Tibial nerve (tissue), 4 donors: ENCODE measurements at places on chromosomes 12 and 14. TPM values are rescaled to one million over a fixed set of nuclear protein-coding genes. Genes with fewer than 3 reads are reported as not detected.

MYF5 gene
- total RNA-seq, result not detected

DNA sequence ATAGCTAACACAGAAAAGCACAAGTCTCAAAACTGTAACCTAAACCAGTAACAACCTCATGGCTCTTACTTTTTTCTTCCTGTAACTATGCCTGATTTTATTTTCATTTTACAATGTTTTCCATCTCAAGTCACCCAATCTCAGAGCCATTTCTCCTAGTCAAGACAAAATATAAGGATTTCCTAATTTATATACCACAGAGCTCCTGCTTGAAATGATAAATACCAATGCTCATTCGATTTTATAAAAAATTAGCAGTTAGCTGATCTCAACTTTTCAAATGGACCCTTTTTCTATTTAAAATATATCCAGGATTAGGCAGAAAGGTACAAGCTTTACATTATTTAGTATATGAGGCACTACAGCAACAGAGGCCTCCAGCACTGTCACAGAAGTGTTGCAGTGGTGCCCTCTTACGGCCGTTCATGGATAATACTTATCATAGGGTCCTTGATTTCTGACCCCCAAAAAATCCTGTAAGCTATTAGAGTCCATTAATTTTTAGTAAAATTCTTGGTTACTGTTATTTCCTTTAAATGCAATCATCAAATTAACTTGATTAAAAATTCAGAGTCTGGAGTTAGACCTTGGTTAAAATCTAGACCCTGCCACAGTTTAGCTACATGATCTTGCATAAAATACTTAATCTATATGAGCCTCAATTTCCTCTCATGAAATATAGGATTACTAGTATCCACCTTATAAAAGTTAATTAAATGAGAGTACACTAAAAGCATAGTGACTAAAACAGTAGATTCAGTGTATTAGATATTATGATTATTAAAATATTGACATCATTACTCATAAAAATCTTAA is 68.3 kb downstream of the SEC23A start:
- no peaks in the 10 kb centered on the region for H3K4me1 ChIP-seq
- H3K4me3 ChIP-seq, result no peak overlapping the region
- no peaks in the 10 kb centered on the region for H3K27me3 ChIP-seq

DNA sequence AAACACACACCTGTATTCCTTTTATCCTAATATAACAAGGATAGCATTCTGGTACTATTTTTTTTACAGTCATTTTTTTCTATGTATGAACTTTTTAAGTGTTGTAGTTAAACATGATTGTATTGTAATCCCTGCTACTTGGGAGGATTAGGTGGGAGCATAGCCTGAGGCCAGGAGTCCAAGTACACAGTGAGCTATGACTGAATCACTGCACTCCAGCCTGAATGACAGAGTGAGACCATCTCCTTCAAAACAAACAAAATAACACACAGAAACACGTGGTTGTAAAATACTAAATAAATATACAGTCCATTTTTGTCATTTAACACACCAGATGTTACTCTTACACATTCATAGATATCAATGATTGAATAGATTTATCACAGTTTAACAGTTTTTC is 56.9 kb downstream of the MAP4K5 start:
- peaks cover 84% of the 10 kb centered on the region for H3K36me3 ChIP-seq
- H3K27me3 ChIP-seq, result no peaks in the 10 kb centered on the region
- no peak overlapping the region for H3K4me3 ChIP-seq
- no peak overlapping the region for H3K27ac ChIP-seq
- no peak for DNase-seq

DNA sequence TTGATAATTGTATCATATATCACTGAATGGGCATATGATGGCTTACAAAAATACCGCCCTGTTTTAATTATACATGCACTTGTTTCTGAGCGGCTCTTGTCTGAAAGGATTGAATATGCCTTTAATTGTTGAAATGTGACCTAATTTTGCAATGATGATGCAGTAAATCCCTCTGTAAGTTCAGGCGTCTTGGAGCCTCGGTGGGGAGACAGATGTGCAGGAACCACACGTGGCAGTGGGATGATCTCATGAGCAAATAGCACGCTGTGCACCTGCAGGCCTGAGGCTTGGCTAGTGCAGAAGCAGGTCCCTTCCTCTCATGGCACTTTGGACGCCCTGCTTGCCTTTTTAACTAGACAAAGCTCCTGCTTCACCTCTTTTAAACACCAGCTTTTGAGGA is 49.3 kb upstream of the ASPG start:
- H3K36me3 ChIP-seq, result no peaks in the 10 kb centered on the region
- no peak overlapping the region for H3K4me3 ChIP-seq
- H3K27me3 ChIP-seq, result no peaks in the 10 kb centered on the region
- DNase-seq, result no peak

GRCh38 chr14:91330856-91331255 is 86.4 kb upstream of the GPR68 start:
- no peak overlapping the region for H3K4me3 ChIP-seq
- H3K27ac ChIP-seq, result no peak overlapping the region
- no peak for DNase-seq
- H3K4me1 ChIP-seq, result no peaks in the 10 kb centered on the region
- H3K36me3 ChIP-seq, result no peaks in the 10 kb centered on the region
- H3K27me3 ChIP-seq, result peaks cover 12% of the 10 kb centered on the region
